ENCODE measurements at places on chromosomes 6 and 20.

DNA sequence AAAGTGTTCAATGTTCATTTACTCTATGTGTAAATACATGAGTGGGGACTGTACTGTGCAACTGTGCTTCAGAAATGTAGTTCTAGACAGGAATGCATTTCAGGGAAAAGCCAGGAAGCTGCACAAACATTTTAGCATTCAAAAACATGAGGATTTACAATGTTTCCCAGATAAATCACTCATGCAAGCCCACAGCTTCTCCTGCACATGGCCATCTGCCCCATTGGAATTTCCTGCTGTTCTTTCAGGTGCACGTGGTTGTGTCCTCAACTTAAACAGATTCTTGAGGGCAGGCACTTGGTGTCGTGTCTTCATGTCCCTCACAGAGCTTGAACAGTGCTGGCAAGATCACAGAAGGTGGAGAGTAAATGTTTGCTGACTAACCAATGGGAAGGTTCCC is 101.5 kb downstream of the UNC5CL start:
- peaks cover 21% of the 10 kb centered on the region for H3K27me3 ChIP-seq
- no peak for DNase-seq
- peaks cover 8% of the 10 kb centered on the region for H3K36me3 ChIP-seq
- no peak overlapping the region for H3K27ac ChIP-seq
- peaks cover 11% of the 10 kb centered on the region for H3K4me1 ChIP-seq

DNA sequence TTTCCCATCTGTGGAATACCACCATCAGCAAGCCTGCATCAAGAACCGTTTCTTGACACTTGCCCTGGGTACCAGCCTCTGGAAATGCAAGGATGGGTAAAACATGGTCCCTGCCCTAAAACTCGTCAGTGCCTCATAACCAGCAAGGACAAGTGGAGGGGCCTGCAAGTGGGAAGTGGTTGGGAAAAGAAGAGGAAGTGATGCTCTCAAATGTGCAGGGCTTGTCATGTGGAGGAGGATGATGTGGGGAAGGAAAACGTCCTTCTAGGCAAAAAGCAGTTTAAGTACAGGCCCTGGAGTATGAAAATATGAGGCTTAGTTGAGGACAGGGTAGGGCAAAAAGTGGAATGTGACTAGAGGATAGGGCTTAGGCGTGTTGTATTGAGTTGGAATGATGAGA is 19.0 kb downstream of the RREB1 start:
- H3K27me3 ChIP-seq: no peaks in the 10 kb centered on the region
- H3K4me3 ChIP-seq: no peak overlapping the region
- peaks cover 51% of the 10 kb centered on the region for H3K4me1 ChIP-seq
- H3K36me3 ChIP-seq: peaks cover 14% of the 10 kb centered on the region
- no peak for DNase-seq
- no peak overlapping the region for H3K27ac ChIP-seq

GRCh38 chr20:23360531-23360930 is 1.5 kb upstream of the GZF1 start:
- H3K27me3 ChIP-seq: no peaks in the 10 kb centered on the region
- DNase-seq: no peak
- peak overlapping the region; percentile 82 for H3K4me3 ChIP-seq

- H3K4me1 ChIP-seq: peaks cover 13% of the 10 kb centered on the region
- no peak overlapping the region for H3K27ac ChIP-seq
- peaks cover 27% of the 10 kb centered on the region for H3K36me3 ChIP-seq
- no peaks in the 10 kb centered on the region for H3K27me3 ChIP-seq
- no peak for DNase-seq
- no peak overlapping the region for H3K4me3 ChIP-seq
Observed at GRCh38 chr6:147382945-147383554, 125.4 kb upstream of the SAMD5 start.

- no peaks in the 10 kb centered on the region for H3K4me1 ChIP-seq
- H3K27me3 ChIP-seq: no peaks in the 10 kb centered on the region
- DNase-seq: no peak
- H3K36me3 ChIP-seq: no peaks in the 10 kb centered on the region
- H3K27ac ChIP-seq: no peak overlapping the region
Observed at GRCh38 chr20:52945862-52946522, 26.2 kb upstream of the TSHZ2 start.

- no peak overlapping the region for H3K4me3 ChIP-seq
- H3K27me3 ChIP-seq: no peaks in the 10 kb centered on the region
- no peak for DNase-seq
- no peaks in the 10 kb centered on the region for H3K36me3 ChIP-seq
- H3K27ac ChIP-seq: no peak overlapping the region
- peaks cover 11% of the 10 kb centered on the region for H3K4me1 ChIP-seq
Observed at GRCh38 chr20:5146099-5146668, 19.4 kb downstream of the CDS2 start.

DNA sequence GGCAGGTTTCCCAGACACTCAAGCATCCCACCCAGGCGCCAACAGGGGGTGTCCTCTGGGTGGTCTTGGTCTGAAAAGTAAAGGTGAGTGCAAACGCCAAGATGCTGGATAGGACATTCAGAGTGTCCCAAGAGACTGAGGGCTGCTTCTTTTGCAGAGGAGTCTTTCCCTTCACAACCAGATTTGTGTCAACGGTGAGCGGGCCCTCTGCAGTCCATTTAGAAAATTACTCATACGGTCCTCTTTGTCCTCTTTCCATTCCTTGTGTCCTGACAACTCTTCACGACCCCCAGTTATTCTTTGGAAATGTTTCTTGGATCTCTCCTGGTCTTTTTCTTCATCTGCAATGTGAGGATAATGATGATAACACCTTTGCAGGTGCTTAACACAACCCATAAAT is 257.8 kb downstream of the CDC5L start:
- no peak overlapping the region for H3K4me3 ChIP-seq
- no peaks in the 10 kb centered on the region for H3K27me3 ChIP-seq
- no peaks in the 10 kb centered on the region for H3K4me1 ChIP-seq
- H3K36me3 ChIP-seq: no peaks in the 10 kb centered on the region
- no peak for DNase-seq

DNA sequence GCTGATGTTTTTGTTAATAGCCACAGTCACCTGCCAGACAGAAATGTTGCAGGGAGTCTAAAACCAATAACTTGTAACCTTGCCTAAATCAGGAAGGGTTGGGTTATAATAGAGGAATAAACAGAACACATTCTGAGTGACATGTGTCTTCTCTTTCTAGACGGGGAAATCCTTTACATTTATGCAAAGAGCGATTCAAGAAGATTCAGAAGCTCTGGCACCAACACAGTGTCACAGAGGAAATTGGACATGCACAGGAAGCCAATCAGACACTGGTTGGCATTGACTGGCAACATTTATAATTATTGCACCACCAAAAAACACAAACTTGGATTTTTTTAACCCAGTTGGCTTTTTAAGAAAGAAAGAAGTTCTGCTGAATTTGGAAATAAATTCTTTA is 31.5 kb downstream of the PRPH2 start:
- no peaks in the 10 kb centered on the region for H3K4me1 ChIP-seq
- no peak for DNase-seq
- no peak overlapping the region for H3K27ac ChIP-seq
- peaks cover 52% of the 10 kb centered on the region for H3K36me3 ChIP-seq

- no peaks in the 10 kb centered on the region for H3K27me3 ChIP-seq
- peaks cover 14% of the 10 kb centered on the region for H3K36me3 ChIP-seq
- peak overlapping the region; percentile 75 for H3K27ac ChIP-seq
- DNase-seq: no peak
Observed at GRCh38 chr6:21710908-21711627, 117.5 kb downstream of the SOX4 start.

DNA sequence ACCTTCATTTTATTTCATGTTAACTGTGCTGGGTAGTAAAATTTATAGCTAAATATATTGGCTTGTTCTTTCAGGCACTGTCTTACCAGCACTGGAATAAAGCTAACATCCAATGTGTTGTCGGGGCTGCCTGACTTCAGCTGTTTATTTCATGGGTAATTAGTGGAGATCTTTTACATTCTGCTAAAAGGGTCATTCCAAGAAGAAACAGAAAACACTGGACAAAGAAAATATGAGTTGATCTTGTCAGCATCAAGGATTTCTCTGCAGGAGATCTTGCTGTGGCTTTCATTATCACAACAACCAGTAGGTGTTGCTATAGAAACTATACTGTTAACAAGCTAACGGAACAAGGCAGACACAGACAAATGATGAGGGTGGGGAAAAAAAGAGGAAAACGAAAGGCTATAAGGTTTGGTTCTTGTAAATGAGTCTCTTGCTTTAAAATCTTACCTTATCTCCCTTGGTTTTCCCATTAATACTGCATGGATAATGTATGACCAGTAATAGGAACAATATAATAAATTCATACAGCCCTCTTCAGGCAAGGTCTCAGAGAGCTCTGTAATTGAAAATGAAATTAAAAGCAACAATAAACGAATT is 206.8 kb downstream of the SIM1 start:
- no peak for DNase-seq
- H3K27me3 ChIP-seq: no peaks in the 10 kb centered on the region
- H3K4me3 ChIP-seq: no peak overlapping the region
- H3K36me3 ChIP-seq: no peaks in the 10 kb centered on the region
- H3K4me1 ChIP-seq: peaks cover 9% of the 10 kb centered on the region
- H3K27ac ChIP-seq: no peak overlapping the region

GRCh38 chr6:34981951-34982350 is 92.9 kb downstream of the ANKS1A start:
- H3K27ac ChIP-seq: no peak overlapping the region
- peaks cover 1% of the 10 kb centered on the region for H3K4me1 ChIP-seq
- H3K4me3 ChIP-seq: no peak overlapping the region
- H3K27me3 ChIP-seq: no peaks in the 10 kb centered on the region
- peaks cover 36% of the 10 kb centered on the region for H3K36me3 ChIP-seq

DNA sequence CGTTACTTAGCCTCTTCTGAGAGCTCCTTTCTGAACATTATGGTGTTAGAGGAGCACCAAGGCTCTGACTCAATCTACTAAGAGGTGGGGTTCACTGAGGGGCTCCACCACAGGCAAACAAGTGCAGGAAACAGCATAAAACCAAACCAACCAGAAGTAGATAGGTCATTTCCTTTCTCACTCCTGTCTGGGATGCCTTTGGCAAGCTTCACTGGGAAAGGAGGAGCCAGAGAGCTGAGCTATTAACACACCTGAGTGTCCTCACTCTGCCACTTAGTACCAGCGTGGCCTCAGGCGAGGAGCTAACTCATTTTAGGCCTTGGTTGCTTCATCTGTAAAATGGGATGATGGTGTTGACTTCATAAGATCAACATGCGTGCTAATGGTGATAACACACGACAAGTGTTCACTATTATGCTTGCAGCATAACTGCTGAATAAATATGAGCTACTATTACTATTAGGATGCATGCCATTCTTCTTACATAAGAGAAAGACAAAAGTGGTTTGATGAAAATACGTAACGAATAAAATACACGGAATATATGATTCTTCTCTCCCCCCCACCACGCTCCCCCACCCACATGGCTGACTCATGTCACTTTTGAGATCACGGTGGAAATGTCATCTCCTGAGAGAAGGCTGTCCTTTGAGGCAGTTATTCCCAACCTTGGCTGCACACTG is 185.4 kb downstream of the BCAS1 start:
- peak overlapping the region; percentile 43 for H3K27ac ChIP-seq
- H3K27me3 ChIP-seq: no peaks in the 10 kb centered on the region
- H3K36me3 ChIP-seq: no peaks in the 10 kb centered on the region
- H3K4me3 ChIP-seq: no peak overlapping the region
- DNase-seq: no peak
- H3K4me1 ChIP-seq: peaks cover 54% of the 10 kb centered on the region

GRCh38 chr6:44966449-44967092 is 361.6 kb upstream of the RUNX2 start:
- H3K27ac ChIP-seq: no peak overlapping the region
- H3K27me3 ChIP-seq: no peaks in the 10 kb centered on the region
- no peaks in the 10 kb centered on the region for H3K4me1 ChIP-seq
- peaks cover 7% of the 10 kb centered on the region for H3K36me3 ChIP-seq

DNA sequence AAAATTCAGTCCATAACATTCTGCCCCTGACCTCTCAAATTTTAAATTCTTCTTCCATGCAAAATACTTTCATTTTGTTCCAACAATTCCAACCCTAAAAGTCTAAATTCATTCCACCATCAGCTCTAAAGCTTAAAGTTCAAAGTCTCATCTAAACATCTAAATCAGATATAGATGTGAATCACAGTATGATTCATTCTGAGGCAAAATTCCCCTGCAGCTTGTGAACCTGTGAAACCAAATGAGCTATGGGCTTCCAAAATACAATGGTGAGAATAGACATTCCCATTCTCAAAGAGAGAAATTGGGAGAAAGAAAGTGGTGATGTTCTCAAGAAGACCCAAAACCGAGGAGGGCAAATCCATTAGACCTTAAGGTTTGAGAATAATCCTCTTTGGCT is 309.8 kb downstream of the HIVEP2 start:
- H3K27ac ChIP-seq: no peak overlapping the region
- no peaks in the 10 kb centered on the region for H3K36me3 ChIP-seq
- H3K27me3 ChIP-seq: no peaks in the 10 kb centered on the region
- DNase-seq: no peak

GRCh38 chr6:99378636-99379035 is 15.4 kb downstream of the COQ3 start:
- no peak overlapping the region for H3K27ac ChIP-seq
- no peak for DNase-seq
- H3K36me3 ChIP-seq: no peaks in the 10 kb centered on the region

- H3K36me3 ChIP-seq: peaks cover 2% of the 10 kb centered on the region
- no peak overlapping the region for H3K27ac ChIP-seq
- no peak for DNase-seq
- no peak overlapping the region for H3K4me3 ChIP-seq
Observed at GRCh38 chr20:20808016-20808415, 95.6 kb upstream of the RALGAPA2 start.

GRCh38 chr6:42427871-42428270 is 23.9 kb downstream of the TRERF1 start:
- no peak for DNase-seq
- H3K4me3 ChIP-seq: no peak overlapping the region
- peaks cover 4% of the 10 kb centered on the region for H3K36me3 ChIP-seq
- no peaks in the 10 kb centered on the region for H3K27me3 ChIP-seq

- H3K4me3 ChIP-seq: no peak within 1 kb of the TSS
- H3K36me3 ChIP-seq: no peaks in the 10 kb centered on the region
- peaks cover 19% of the 10 kb centered on the region for H3K4me1 ChIP-seq
- DNase-seq: no peak
Observed at GRCh38 chr6:130827247-130828149, at the start of gene SMLR1. Gene SMLR1 (plus strand): TSS chr6:130827406. CDS start chr6:130827414, 8 bp downstream.

GRCh38 chr20:58649288-58650180 is 1.5 kb upstream of the STX16 start:
- H3K27me3 ChIP-seq: no peaks in the 10 kb centered on the region
- peak overlapping the region; percentile 53 for H3K27ac ChIP-seq
- peak; percentile 51 for DNase-seq

DNA sequence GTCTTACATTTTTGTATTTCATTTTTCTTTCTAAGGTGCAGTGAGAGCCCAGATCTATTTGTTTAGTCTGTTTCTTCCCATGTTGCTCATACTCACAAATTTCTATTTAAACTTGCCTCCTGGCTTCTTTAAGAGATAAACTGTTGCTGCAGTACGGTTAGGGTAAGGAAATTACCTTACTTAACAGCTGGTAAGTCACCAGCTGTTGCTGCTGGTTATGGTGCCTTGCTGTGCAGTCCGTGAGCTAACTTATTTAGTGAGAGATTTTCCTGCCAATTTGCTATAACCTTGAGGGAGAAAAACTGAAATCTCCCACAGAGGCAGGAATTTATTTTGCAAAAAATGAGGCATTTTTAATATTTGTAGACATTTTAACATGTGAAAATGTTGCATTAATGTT is 261.0 kb downstream of the UST start:
- no peak for DNase-seq
- H3K27me3 ChIP-seq: no peaks in the 10 kb centered on the region
- peaks cover 34% of the 10 kb centered on the region for H3K4me1 ChIP-seq
- H3K4me3 ChIP-seq: no peak overlapping the region
- H3K36me3 ChIP-seq: peaks cover 51% of the 10 kb centered on the region

GRCh38 chr6:151822252-151823111 is 15.0 kb downstream of the ESR1 start:
- no peaks in the 10 kb centered on the region for H3K36me3 ChIP-seq
- no peaks in the 10 kb centered on the region for H3K4me1 ChIP-seq
- no peak overlapping the region for H3K4me3 ChIP-seq
- no peaks in the 10 kb centered on the region for H3K27me3 ChIP-seq

All from WTC11 (cell line).